Skin of body (tissue), 3 donors: ENCODE measurements at places on chromosomes 7 and 10. TPM values are rescaled to one million over a fixed set of nuclear protein-coding genes. Genes with fewer than 3 reads are reported as not detected.

Gene DENND2A
- total RNA-seq = 24.9 TPM

DNA sequence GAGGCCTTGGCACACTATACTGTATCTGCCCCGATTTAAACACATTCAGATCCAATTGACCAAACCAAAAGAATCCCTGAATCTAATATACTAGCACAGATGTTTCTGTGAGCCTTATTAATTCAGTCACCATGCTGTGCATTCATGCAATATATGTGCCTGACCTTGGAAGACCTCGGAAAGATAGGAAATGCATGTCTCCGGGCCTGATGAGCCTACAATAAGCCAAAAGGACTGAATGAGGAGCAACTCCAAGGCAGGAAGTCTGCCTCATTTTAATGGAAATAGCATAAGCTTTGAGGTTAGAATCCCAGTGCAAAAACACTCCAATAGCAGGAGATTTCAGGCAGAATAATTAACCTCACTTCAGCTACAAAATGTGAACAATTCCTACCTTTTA lies 316.7 kb downstream of the LRRTM3 start:
- DNase-seq = no peak

GRCh38 chr10:28730031-28730778 lies 52.9 kb downstream of the BAMBI start:
- no peak for DNase-seq

- DNase-seq = no peak
These were observed 26.9 kb downstream of the ZEB1 start for GRCh38 chr10:31345886-31346285.

DNA sequence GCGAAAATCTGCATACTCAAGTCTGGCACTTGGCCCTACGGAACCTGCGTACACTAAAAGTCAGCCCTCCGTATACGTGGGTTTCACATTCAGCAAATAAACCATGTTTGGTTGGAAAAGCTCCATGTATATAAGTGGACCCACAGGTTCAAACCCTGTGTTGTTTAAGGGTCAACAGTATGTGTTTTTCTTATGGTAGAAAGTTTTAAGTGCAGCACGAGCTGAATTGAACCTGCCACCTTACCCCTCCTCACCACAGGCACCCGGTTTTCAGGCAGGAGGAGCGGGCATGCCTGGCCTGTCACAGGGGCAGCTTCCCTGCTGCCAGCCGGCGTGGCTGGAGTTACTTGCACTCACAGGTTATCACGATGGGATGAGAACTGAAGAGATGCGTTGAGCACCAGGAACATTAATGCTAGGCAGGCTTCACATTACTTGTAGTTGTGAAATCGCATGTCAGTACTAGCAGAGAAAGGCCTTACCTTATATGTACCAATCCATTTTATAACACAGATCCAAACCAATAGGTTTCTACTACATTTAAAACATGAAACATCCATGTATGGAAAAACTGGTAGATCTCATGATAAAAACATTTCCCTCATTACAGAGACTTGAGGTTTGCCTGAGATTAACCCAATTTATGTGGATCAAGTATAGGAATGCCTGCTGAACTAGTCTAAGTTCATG lies 12.9 kb downstream of the INSIG1 start:
- DNase-seq = no peak

DNA sequence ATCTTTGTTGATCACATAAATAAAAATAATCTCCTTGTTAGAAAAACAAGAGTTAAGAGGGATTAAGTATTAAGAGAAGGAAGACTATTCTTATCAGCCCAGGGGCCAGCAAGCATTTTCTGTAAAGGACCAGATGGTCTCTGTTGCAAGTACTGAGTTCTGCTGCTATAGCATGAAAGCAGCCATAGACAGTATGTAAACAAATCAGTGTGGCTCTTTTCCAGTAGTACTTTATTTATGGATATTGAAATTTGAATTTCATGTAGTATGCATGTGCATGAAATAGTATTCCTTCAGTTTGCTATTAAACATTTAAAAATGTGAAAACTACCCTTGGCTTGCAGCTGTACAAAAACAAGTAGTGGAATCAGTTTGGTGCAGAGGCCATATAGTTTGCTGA lies 81.7 kb downstream of the STK31 start:
- DNase-seq = no peak

GRCh38 chr7:37431413-37431812 lies 17.3 kb downstream of the ELMO1 start:
- no peak for DNase-seq

DNA sequence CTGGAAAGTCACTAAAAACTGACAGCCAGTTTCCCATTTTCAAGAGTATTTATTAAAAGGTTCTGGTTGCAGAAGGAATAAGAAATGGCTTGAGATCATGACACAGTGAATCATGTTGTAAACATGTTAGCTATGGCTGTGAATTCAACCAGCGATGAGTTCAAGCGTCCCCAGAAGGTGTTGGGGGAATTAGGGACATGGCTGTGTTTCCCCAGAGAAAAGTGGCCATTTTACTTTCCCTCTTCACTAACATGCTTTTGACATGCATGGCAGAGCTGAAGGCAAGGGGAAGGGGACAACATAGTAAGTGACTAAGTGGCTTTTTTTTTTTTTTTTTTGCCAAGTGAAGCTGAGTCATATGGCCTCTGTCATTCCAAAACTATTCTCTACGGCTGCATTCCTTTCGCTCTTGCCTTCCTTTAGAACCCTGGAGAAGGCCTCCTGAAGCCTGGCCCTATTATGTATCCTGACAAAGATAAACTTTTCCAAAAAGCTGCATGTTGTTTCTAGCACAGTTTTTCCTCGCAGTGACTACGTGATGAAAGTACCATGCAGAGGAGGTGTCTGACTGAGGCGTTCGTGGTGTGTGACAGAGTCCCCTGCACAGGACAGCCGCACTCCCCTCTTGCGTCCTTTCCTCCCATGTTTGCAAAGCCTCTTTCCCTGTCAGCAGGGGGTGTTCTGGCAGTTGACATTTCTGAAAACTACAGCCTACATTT lies 46.9 kb downstream of the EGFR start:
- DNase-seq = peak; percentile 81
